Spleen (tissue), 13 donors: ENCODE measurements at places on chromosomes 3 and 15. TPM values are rescaled to one million over a fixed set of nuclear protein-coding genes. Genes with fewer than 3 reads are reported as not detected.

Gene RTP1
- total RNA-seq, result not detected

DNA sequence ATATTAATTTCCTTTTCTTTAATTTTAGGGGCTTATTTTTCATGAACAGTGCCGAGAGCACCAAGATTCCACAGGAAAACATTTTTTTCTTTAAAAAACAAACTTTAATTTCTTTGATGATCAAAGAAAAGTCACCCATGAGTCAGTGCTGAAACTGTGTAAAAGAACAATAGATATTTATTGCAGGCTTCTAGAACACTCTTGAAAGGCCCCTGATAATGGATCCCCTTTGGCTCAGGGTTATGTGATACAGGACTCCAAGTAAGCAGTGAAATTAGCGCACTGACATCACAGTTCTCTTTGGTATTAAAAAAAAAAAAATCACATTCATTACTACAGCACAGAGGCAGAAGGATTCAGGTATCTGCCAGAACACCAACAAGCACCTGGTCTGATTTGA, 66.1 kb upstream of the MYZAP start:
- no peak for DNase-seq
- no peaks in the 10 kb centered on the region for H3K27me3 ChIP-seq
- no peaks in the 10 kb centered on the region for H3K36me3 ChIP-seq
- H3K27ac ChIP-seq, result no peak overlapping the region
- H3K4me3 ChIP-seq, result no peak overlapping the region

GRCh38 chr3:131075632-131076328, 49.1 kb downstream of the NEK11 start:
- no peaks in the 10 kb centered on the region for H3K4me1 ChIP-seq
- H3K4me3 ChIP-seq, result no peak overlapping the region
- no peaks in the 10 kb centered on the region for H3K36me3 ChIP-seq
- DNase-seq, result no peak
- H3K27ac ChIP-seq, result no peak overlapping the region

Gene KIF9
- 5.8 TPM for total RNA-seq
